HFFc6 (cell line): ENCODE measurements at places on chromosomes 2 and 18.

DNA sequence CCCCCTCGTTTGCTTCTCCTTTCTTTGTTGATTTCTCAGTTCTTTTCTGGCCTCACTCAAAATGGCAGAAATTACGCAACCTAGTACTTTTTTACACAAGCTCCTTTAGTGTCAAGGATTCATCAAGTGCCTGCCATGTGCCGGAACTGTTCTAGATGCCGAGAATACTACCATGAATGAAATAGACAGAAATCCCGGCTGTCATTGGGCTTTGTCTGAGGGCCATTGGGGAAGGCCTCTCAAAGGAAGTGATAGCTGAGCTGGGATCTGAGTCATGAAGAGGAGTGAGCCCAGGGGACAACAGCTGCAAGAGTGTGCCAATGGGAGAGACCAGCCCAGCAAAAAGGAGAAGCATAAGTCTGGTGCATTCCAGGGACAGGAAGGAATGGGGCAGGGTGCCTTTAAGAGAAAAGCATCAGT, 34.3 kb upstream of the PPP1CB start:
- DNase-seq: peak; percentile 23

DNA sequence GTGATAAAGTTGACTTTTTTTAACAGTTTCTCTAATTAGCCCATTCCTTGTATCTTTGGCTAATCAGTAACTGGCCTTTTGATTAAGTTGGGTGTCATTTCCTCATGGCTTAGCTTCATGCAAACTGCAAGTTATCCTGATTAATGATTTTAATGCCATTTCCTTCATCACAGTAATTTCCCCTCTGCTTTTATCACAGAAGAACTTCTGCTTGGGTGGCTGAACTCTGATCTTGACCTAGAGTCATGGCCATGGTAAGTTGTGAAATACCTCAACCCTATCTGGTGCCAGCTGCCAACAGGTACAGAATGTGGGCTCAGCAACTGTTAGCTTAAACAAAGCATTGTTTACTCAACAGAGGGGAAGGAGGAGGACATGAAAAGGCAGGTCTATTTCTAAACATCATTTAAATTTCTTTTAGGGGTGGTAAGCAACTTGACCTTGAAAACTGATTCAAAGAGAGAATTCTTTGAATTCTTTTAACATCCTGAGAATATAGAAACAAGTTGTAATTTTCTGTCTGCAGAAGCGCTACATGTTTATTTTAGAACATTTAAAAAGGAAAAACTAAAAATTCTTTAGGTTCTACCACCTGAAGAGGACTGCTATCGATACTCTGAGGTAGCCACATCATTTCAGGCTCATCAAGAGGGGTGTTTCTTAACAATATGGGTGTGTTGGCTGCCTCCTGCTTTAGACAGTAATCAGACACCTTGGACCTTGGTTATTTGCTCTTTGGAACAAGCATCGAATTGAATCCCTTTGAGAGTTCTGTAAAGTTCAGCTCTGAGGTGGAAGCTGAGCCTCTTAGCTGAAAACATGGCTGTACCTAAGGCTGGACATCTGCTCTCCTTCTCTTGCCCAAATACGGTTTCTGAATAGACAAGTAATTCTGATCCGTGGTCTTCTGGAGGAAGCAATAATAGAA, 39.7 kb downstream of the ANXA4 start:
- DNase-seq: no peak

DNA sequence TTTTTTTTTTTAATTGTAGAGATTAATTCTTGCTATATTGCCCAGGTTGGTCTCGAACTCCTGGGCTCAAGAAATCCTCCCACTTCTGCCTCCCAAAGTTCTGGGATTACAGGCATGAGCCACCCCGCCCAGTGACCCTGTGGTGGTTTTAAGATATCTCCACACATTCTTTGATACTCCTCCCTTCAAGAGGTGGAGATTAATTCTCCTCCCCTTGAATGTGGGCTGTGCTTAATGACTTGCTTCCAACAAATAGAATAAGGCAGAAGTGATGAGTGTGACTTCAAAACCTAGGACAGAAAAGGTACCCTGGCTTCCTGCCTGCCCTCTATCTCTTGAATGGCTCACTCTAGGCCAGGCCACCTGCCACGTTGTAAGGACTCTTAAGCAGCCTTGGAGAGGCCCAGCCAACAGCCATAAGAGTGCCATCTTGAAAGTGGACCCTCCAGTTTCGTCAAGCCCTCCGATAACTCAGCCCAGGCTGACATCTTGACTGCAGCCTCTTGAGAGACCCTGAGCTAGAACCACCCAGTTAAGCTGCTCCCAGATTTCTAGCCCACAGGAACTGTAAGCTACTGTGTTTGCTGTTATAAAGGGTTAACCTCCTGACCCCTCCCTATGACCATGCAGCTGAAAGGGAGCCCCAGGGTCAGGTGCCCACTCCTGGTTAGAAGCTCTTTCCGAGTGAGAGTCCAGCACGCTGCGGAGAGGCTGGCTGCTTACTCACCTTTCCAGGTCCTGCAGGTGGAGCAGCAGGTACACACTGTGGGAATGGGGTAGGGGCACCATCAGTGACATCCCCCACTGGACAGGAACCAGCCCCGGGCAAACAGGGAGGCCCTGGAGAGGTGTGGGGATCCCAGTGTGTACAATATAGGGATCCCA, 27.6 kb downstream of the MRPL35 start:
- DNase-seq: no peak

DNA sequence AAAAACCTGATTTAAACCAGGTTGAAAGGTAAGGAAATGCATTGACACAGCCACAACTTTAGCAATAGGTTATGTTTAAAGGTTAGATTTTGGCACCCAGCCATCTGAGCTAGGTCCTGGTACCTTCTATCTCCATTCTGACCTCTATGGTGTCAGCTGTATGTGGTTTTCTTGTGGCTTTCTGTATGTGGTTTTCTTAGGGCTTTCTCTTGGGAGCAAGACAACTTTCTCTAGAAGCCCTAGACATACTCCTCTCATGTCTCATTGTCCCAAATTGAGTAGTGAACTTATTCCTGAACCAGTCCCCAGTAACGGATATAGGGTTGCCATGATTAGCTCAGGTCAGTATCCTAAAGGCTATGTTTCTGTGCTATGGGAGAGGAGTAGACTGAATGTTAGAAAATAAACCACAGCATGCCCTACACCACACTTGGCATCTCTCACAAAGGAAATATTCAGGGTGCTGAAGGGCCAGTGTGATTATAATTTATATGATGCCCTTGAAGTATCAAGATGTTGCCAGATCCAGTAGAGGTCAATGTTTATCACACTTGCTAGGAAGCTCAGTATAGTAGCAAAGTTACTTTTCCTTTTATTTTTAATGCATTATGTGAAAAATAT, 176.1 kb downstream of the CAPN13 start:
- no peak for DNase-seq
